Left kidney (tissue), 8 donors: ENCODE measurements at places on chromosomes 7 and 10.
A peak's percentile ranks its signal among the peaks of the same experiment; 100 is the strongest.

GRCh38 chr10:97673736-97674525, 13.1 kb downstream of the AVPI1 start:
- DNase-seq = no peak

GRCh38 chr10:126133906-126134656, 237.7 kb downstream of the FANK1 start:
- no peak for DNase-seq

GRCh38 chr7:131642429-131642828, 86.0 kb upstream of the PODXL start:
- no peak for DNase-seq

GRCh38 chr10:80104066-80104926, 25.8 kb downstream of the TMEM254 start:
- peak; percentile 31 for DNase-seq

GRCh38 chr10:12875100-12875499, 126.4 kb downstream of the CCDC3 start:
- DNase-seq = no peak

GRCh38 chr7:35647171-35647574, 47.8 kb downstream of the HERPUD2 start:
- DNase-seq = no peak

DNA sequence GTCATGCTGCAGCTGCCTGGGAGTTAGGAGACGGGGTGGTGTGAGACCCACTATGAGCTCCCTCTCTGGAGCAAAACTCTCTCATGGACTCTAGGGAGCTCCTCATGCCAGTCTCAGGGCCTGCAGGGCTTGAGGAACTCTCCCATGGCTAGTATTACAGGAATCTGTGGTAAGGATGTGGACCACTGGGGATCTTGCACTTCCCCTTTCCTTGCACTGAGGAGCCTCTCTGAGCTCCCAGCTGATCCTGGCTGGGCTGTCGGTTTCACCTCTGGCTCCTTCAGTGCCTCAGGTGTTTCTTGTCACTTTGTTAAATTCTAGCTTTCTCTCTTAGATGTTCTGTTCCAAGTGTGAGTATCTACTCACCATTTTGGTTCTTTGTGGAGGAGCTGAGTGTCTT, 71.6 kb upstream of the IMMP2L start:
- DNase-seq = no peak

GRCh38 chr10:132520177-132520811, 17.3 kb upstream of the INPP5A start:
- no peak for DNase-seq

GRCh38 chr7:48052748-48053147, 17.4 kb downstream of the C7orf57 start:
- DNase-seq = no peak

- peak; percentile 77 for DNase-seq
Observed at GRCh38 chr10:34666008-34666704, 148.9 kb downstream of the PARD3 start.

DNA sequence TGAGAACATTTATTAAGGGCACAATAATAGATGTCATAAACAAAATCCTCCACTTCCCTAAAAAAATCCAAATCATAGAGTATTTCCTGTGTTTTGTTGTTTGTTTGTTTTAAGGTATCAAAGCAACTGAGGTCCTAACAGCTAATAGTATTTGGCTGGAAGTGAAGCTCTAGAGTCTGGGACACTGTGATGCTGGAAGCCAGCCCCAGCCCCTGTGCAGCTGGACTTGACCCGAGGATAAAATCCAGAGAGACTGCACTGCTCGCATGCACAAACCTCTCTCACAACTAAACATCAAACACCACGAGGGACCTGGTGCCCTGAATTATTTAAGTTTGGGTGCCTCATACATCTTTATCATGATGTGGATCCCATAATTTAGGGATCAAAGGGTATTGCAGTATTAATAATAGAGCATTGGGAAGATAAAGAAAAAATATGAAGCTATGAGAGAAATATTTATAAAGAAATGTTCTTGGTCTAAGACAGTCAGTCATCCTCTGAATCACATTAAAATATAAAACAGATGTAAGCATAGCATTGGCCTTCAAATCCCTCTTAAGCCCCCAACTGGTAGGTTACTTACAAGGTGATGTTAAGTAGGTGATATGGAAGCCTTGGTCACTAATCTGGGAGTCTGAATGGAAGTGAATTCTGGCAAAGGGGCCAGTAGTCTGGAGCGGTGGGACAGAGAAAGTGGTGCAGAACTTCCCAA, 44.4 kb downstream of the CUBN start:
- DNase-seq = no peak

DNA sequence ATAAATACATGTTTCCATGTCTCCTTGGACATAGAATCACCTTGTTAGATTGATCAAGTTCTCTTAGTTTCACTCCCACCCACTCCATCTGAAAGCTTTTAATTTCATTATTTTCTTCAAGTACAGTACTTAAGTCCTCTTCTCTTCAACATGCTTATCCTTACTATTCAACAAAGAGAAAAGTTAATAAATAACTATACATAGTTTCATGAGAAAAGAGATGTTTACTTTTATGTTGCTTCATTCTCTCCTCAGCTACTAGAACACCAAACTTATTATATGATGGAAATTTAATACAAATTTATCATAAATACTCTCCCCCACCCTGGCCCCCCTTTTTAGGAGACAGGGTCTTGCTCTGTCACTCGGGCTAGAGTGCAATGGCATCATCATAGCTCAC, 33.5 kb downstream of the ASZ1 start:
- DNase-seq = no peak

GRCh38 chr7:93176992-93177580, 28.9 kb upstream of the SAMD9L start:
- DNase-seq = no peak

DNA sequence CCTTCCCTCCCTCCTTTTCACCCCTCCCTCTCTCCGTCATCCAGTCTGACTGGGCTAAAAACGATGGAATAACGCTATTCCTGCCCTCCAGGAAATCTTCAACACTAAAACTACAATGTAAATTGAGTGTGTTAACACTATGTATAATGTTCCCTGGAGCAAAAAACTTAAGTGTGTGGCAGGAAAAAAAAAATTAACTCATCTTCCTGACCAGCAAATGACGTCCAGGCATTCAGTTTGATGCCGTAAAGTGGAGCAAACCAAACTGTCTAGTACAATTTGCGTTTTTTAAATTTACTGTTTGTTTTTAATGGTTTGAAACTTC, 545 bp upstream of the MTPN start:
- no peak for DNase-seq

GRCh38 chr7:42733040-42733439, 178.8 kb downstream of the C7orf25 start:
- DNase-seq = no peak

GRCh38 chr10:17144032-17144431, 14.4 kb upstream of the CUBN start:
- DNase-seq = no peak
